ENCODE measurements at places on chromosomes 5 and 9.

DNA sequence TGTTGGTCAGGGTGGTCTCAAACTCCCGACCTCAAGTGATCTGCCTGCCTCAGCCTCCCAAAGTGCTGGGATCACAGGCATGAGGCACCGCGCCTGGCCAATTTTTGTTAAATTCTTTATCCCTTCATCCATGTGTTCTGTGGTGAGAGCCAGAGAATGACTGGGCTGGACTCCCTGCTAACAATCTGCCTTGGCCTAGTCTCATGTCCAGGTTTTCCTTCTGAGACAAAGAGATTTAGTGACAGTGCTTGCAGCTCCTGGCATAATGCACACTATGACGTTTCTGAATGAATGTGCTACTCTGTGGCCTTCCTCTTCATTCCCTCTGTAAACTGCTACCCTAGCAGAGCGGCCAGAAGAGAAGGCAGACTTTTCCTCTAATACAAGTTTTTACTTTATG lies 79.3 kb downstream of the FOXD1 start:
- DNase-seq = no peak

DNA sequence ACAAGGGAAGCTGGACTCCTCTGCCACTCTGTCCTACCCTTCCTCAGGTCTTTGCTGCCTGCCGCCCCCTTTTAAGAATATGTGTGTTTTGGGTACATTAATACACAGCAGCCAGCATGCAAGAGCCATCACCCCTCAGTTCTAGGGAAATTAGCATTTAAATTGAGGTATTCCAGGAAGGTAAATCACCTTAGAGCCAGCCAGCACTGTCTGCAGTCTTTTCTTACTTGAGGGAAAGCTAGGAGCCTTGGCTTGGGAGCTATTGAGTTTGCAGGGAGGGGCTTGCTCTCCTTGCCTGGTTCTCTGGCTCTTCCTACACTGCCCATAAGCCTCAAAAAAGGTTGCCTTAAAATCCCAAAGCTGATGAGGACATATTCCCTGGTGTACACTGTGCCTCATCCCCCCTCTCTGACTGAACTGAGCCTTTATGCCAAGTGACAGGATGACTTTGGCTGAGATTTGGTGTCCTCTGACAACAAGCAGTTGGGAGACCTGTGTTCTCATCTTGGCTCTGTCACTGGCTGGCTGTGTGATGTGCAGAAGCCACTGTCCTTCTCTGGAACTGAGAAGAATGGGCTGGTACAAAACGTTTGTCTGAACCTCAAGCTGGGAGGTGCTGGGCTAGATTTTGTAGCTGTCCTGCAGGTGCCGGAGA lies 54.1 kb downstream of the TRIM32 start:
- DNase-seq = no peak

DNA sequence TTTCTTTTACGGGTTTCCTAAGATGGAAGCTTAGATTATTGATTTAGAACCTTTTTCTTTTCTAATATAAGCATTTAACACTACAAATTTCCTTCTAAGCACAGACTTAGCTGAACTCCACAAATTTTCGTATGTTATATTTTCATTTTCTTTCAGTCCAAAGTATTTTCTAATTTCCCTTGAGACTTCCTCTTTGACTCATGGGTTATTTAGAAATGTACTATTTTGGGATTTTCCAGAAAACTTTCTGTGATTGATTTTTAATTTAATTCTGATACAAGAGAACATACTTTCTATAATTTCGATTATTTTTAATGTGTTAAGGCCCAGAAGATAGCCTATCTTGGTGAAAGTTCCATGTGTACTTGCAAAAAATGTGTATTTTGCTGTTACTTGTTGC lies 19.7 kb upstream of the TBCA start:
- no peak for DNase-seq

DNA sequence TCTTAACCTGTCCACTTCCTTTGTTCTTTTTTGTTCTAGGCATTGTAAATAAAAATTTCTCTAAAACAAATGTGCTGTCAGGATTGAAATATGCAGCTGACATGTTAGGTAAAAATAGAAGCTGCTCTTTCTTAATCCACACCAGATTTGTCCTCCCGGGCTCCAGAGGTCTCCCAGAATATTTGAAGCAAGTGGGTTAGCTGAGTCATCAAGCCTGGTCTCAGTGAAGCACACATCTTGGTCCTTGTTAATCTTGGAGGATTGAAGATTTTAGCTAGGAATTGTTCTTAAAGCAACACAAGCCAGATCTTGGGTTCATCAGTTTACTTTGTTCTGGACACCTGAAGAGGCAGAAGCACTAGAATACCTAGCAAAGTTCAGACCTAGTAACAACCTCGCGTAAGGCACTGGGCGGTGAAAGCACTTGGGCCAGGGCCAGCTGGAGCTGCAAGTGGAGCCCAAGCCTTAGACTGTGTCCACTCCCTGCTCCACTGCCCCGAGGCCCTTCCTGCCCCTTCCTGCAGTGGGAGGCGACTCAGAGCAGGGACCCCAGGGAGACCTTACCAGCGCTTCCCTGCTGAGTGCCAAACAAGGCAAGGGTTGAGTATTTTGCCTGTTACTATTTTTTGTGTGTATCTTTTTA lies 36.5 kb downstream of the HABP4 start:
- DNase-seq = no peak

- DNase-seq = peak; percentile 63
Measured at GRCh38 chr9:107484117-107484723, 5.3 kb downstream of the KLF4 start.

GRCh38 chr5:135871268-135871915 lies 24.2 kb downstream of the IL9 start:
- no peak for DNase-seq

GRCh38 chr5:164306662-164307061 lies 801.2 kb downstream of the MAT2B start:
- no peak for DNase-seq

- no peak for DNase-seq
Measured at GRCh38 chr9:97858826-97859225, 5.8 kb downstream of the FOXE1 start.

DNA sequence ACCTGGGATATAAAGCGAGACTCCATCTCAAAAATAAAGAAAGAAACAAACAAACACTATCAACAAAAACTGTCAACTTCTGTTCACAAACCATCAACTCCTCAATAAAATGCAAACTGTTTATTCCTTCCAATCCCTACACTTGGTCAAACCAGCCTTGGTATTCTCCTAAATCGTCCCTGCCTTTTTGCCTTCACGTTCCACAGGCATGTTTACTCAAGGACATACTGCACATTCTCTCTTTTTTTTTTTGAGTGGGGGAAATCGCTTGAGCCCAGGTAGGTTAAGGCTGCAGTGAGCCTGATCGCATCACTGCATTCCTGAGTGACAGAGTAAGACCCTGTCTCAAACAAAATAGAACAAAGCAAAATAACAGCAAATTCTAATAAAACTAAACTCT lies 13.0 kb downstream of the UBAP2 start:
- DNase-seq = no peak

GRCh38 chr9:98598861-98599260 lies 109.9 kb downstream of the GABBR2 start:
- no peak for DNase-seq

DNA sequence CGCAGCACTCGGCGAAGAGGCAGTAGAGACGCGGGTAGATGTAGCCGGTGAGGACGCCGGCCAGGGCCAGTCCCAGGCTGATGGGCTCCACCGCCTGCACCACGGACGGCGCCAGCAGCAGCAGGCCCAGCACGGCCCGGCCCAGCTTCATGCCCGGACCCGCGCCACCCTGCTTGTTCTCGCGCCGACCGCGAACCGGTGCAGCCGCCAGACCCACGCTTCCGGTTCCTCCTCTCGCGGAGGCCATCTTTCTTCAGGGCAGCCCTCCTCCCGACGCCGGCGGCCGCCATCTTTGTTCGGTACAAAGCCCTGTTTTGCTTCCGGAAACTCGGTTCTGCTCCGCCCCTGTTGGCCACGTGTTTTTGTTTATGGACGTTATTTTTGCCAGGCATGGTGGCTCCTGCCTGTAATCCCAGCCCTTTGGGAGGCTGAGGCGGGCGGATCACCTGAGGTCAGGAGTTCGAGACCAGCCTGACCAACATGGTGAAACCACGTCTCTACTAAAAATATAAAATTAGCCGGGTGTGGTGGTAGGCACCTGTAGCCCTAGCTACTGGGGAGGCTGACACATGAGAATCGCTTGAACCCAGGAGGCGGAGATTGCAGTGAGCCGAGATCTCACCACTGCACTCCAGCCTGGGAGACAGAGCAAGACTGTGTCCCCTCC lies at the start of gene TOR1A:
TOR1A (minus strand) TSS at position 202 of the 667 bp plus-strand sequence; CDS start at position 151, 51 bp downstream.
- peak; percentile 93 for DNase-seq

DNA sequence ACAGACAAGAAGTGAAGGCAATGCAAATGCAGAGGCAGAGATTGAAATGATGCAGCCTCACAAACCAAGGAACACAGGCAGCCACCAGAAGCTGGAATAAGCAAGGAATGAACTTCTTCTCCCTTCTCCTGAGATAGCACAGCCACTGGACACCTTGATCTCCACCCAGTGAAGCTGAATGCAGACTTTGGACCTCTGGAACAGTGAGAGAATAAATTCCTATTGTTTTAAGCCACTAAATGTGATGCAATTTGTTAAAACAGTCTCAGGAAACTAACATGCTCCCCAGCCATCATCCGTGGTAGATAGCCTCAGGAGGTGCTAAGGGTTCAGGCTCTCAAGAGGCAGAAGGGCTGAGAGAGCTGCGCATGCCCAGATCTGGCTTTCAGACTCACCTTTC lies 512.2 kb upstream of the ZNF608 start:
- DNase-seq = no peak

DNA sequence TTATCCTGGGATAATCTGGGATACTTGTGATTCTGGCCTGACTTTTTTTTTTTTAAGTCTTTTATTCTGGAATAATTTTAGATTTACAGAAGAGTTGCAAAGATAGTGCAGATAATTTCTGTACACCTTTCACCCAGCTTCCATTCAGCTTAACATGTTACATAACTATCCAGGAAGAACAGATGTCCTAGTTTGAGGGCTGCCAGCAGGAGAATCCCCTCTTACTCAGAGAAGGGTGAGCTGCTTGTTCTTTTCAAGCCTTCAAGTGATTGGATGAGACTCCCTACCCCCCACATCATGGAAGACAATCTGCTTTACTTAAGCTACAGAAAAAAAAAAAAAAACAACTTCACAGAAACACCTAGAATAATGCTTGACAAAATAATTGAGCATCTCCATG lies 254.2 kb downstream of the TRIM32 start:
- DNase-seq = no peak

GRCh38 chr9:9846557-9846956 lies 766.2 kb downstream of the PTPRD start:
- no peak for DNase-seq

DNA sequence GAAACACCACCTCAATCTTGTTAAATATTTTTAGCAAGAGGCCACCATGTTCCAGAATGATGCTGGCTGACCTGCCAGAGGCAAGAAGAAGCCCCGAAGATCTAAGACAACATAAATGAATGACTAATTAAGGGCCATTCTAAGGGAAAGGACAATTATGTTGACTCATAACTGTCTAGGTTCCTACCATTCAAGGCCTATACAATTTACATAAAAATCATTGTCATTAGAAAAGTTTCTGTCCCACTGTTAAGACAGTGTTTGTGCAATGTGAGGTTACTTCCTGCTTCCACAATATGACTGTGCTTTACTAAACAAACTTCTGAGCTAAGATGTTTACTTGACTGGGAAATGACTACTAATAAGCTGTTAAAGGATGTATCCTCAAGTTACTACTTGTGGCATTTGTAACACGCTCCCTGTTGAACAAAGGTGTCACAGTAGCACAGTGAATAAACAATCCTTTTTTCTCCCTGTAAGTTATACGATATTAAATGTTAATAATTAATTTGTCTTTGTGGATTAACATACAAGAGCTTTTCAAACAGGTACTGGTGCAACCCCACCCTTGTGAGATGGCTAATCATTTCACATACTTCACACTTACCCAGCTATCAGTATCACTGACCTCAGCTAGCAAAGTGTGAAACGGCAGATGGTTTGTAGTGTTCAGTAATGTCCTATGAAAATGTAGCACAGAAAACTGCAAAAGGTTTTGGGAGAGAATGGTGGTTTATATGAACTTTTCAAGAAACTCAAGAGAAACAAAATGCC lies 195.8 kb downstream of the EFNA5 start:
- DNase-seq = peak; percentile 87

- no peak for DNase-seq
Measured at GRCh38 chr9:115142090-115142489, 24.1 kb upstream of the TNC start.

DNA sequence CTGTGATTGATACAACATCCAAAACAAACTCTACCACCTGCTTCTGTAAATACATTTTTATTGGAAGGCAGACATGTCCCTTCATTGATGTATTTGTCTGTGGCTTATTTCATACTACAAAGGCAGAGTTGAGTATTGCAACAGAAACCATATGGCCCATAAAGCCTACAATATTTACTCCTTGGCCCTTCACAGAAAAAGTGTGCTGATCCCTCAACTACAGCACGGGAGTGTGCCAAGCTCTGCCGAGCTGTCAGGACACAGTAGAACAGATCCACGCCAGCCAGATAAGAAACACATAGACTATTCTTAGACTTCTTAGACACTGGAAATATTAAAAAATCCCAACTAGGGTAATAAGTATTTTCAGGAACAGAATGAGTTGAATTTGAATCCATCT lies 13.2 kb downstream of the TICAM2 start:
- DNase-seq = no peak

- no peak for DNase-seq
Measured at GRCh38 chr5:18314192-18314778, 680.0 kb downstream of the TAF11L14 start.

- peak; percentile 75 for DNase-seq
Measured at GRCh38 chr5:135386096-135386495, 12.9 kb downstream of the MACROH2A1 start.

DNA sequence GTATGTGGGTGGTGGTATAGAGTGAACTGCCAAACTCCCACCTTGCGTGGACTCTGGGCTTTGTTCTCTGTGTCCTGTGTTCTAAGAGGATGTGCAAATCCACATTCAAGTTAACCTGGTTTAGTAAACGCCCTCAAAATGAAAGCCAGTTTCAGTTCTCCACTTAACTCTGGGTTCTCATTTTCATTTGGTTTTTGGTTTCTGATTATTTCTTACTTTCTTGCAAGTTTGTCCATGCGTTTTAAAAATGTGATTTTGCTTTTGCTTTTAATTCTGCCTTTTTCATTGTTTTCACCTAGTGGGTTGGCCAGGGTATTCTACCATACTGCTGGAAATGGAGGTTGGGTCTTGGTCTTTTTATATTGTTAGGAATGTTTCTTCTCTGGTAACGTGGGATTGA lies 38.2 kb downstream of the GALNT10 start:
- no peak for DNase-seq

DNA sequence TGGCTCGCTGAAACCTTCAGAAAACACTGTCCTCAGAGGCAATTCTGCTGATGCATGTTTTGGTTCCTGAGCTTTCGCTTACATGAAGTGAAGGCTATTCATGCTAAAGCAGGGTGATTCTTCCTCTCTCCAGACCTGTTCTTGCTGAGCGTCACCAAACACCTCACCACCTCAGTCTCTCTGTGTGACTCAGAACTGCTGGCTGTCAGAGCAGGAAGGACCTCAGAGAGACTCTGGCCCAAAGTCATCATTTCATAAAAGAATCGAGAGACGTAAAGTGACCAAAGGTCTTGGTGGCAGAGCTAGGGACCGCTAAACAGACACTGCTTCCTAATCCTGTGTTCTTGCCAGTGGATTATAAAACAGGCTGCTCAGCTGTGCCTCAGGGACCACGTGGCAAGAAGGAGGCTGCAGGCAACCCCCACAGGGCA lies 73.8 kb downstream of the LHFPL2 start:
- DNase-seq = peak; percentile 59
